Ovary (tissue), 10 donors: ENCODE measurements at places on chromosomes 12 and 14. TPM values are rescaled to one million over a fixed set of nuclear protein-coding genes. Genes with fewer than 3 reads are reported as not detected.

DNA sequence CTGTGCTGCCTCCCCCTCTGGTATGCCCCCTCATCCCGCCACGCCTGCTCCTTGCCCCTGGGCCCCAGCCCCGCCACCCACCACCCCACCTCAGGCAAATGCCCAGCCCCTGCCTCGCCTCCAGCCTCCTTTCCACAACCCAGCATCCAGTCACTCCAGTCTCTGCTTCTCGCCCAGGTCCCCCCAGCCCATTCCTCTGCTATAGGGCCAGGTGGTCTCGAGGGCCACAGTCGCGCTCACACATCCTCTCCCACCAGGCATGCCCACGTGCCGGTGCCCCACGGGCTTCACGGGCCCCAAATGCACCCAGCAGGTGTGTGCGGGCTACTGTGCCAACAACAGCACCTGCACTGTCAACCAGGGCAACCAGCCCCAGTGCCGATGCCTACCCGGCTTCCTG is 6.1 kb upstream of the NXPH4 start:
- no peak for DNase-seq

- DNase-seq, result no peak
Observed at GRCh38 chr14:75794615-75795038, 133.6 kb downstream of the TTLL5 start.

GRCh38 chr14:91255026-91255695 is 10.7 kb upstream of the GPR68 start:
- no peak for DNase-seq

DNA sequence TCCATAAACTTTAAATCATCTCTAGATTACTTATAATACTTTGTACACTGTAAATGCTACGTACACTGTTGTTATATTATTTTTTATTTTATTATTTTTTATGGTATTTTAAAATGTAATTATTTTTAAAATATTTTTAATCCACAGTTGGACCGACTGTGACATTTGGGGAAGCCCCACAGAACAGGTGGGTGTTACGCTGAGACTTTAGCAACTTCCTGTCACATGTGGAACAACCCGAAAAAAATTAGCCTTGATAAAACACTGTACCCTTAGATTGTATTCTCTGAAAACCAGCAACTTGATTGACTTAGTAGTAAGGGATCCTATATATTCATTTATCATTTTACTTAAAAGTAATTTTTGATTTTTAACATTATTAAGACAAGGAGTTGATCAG is 1755.7 kb upstream of the SEL1L start:
- no peak for DNase-seq

- DNase-seq, result no peak
Observed at GRCh38 chr14:30179381-30180130, 251.9 kb upstream of the PRKD1 start.

SLC17A8 gene
- 0.08 TPM for total RNA-seq

GRCh38 chr14:52977798-52978197 is 26.9 kb upstream of the FERMT2 start:
- DNase-seq, result no peak

- DNase-seq, result no peak
Observed at GRCh38 chr12:4308334-4308950, 12.6 kb upstream of the TIGAR start.

C2CD5 gene
- total RNA-seq, result 40.0 TPM

ZNF10 gene
- total RNA-seq, result 13.6 TPM

DNA sequence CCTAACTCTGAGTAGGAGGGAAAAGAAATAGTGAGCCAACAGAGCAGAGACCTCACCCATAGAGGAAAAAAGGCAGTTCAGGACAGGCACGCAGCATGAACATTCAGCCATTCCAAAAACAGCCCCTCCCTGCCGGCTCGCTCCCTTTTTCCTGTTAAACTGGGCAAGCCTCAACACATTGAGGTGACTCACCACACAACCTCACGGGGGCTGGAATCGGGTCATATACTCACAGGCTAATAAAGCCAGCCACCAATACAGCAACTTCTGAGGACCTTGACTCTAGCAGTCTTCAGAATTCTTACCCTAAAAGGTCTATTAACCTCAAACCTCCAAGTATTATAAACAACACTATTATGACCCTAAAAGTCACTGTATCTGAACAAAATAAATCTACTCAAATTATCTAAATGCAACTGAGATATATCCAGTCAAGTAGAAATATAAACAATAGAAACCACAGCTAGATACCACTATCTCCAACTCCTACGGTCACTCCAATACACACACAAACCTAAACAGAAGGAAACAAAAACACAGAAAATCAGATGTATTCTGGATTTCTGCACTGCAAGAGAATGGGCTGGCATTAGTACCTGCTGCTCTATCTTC is 6.3 kb downstream of the YBX3 start:
- peak; percentile 88 for DNase-seq

ASB2 gene
- total RNA-seq, result 2.6 TPM

CPNE6 gene
- not detected for total RNA-seq

MYF5 gene
- not detected for total RNA-seq

GRCh38 chr12:56152756-56153677 is 630 bp downstream of the MYL6B start:
- no peak for DNase-seq

DNA sequence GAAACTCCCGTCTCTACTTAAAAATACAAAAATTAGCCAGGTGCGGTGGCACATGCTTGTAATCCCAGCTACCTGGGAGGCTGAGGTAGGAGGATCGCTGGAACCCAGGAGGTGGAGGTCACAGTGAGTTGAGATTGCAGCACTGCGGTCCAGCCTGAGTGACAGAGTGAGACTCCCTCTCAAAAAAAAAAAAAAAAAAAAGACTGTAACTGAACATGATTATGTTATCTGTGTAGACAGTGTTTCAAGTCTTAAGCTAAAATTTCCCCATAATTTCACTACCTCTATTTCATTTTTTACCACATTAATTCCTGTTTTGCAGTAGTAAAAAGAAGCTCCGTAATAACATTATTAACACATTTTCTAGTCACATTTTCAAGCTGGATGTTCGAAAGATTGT is 5.4 kb downstream of the PLBD1 start:
- DNase-seq, result no peak

GRCh38 chr12:29546000-29546399 is 48.5 kb upstream of the OVCH1 start:
- DNase-seq, result no peak

- DNase-seq, result no peak
Observed at GRCh38 chr12:121538699-121539061, 42.1 kb downstream of the KDM2B start.

DNA sequence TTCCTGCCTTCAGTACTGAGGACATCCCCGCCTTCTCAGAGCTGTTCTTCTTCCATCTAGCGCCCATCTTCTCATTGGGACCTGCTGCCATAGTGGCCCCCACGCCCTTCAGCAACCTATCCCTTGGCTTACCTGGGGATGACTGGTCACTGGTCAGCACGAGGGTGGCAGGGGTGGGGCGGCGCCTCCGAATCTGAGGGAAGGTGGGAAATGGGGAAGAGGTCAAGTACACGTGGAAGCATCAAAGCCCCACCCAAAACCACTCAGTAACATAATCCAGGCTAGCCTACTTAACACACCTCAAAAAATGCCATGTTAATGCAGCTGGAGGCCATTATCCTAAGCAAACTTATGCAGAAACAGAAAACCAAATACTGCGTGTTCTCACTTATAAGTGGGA is 4.3 kb downstream of the PPP1R1A start:
- DNase-seq, result no peak

DNA sequence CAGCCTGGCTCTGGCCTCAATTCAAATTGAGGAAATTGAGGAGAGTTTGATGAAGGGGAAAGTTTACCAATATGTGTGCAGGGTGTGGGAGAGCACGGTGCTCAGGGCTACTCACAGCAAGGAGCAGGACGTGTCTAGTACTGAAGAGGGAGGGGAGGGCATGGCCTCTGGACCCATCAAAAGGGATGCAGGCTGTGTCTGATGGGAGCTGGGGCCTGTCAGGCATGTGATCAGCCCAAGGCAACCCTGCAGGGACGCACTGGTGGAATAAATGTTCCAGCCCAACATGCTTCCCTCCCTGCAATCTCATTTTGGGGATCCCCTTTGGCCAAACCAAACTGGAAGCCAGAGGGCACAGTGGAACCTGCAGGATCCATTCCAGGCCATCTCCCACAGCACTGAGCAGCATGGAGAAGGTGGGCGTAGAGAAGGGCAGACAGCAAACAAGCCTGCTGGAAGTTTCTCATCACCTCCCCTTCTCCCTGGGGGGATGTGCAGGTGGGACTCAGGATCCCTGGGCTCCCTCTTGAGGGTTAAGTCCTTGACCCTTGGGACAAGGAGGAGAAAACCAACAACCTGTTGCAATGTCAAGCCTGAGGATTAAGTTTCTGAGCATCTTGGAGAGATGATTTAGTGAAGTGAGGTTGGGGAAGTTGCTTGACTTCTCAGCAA is 17.8 kb upstream of the RBM19 start:
- no peak for DNase-seq

DNA sequence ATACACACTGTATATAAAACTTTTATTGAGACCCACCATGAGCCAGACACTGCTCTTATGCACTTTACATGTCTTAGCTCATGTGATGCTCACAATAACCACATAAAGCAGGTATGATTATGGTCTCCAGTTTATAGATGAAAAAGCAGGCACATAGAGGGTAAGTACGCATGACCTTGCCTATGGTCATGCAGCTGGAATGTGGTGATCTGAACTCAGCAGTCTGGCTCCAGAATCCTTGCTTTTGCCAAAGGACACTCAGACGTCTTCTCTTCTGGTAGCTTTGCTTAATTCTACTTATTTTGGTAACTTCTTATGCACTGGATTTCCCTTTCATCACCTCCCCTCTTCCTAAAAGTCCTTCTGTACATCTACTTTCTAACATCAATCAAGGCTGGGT is 103.3 kb upstream of the CRY1 start:
- DNase-seq, result no peak

GRCh38 chr12:14956024-14956891 is 5.1 kb downstream of the ARHGDIB start:
- DNase-seq, result no peak

DNA sequence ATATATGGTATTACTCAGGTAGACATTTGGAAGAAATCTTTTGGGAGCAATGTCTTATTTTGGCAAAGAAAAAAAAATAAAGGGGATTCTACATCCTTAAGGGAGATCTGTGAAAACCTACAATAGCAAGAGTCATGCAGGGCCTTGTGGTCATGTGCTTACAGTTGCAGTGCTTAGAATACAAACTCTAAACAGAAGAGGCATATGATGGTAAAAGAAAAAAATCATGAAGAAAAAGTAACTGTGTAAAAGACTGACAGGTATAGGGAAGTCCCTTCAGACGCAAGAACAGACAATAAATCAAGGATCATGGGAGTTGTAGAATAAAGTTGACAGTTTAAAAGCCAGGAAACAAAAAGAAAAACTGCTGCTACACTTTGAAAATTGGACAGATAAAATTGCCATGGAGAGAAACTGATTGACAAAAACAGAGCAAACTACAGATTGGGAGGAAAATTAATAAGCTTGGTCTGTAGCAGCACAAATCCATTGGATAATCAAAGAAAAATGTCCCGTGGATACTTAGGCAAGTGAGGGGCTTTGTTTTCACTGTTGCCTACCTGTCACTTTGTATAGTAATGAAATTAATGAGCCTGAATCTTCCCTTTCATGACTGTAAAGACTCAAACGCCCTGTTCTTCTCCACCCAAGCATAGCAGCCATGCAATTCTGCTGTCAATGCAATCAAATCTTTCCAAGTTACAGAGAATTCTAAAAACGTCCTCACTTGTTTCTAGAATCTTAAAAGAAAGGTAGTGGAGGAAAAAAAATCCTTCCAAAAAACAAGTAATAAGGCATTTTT is 402.0 kb downstream of the SYT1 start:
- DNase-seq, result no peak

GRCh38 chr12:101619026-101619786 is 24.4 kb downstream of the MYBPC1 start:
- no peak for DNase-seq

GRCh38 chr14:85468816-85469215 is 61.1 kb upstream of the FLRT2 start:
- no peak for DNase-seq

CCDC38 gene
- not detected for total RNA-seq

DNA sequence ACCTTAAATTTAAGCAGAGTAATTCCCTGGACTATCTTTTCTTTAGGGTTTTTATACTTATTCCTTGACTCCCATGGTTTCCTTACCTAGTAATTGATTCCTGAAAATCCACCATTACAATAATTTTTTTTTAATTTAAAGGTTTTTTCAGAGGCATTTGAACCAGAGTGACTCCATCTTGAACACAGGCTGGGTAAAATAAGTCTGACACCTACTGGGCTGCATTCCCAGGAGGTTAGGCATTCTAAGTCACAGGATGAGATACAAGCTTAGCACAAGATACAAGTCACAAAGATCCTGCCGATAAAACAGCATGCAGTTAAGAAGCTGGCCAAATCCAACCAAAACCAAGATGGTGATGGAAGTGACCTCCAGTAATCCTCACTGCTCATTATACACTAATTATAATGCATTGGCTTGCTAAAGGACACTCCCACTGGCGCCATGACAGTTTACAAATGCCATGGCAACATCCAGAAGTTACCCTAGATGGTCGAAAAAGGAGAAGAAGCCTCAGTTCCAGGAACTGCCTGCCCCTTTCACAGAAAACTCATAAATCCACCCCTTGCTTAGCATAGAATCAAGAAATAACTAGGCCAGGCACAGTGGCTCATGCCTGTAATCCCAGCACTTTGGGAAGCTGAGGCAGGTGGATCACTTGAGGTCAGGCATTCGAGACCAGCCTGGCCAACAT is 53.6 kb downstream of the SLC25A21 start:
- no peak for DNase-seq

- no peak for DNase-seq
Observed at GRCh38 chr12:41008472-41008871, 179.6 kb upstream of the PDZRN4 start.

DIO3 gene
- total RNA-seq, result 14.0 TPM

GRCh38 chr14:90728951-90729350 is 87.3 kb downstream of the TTC7B start:
- DNase-seq, result no peak

HOXC10 gene
- 0.15 TPM for total RNA-seq

DNA sequence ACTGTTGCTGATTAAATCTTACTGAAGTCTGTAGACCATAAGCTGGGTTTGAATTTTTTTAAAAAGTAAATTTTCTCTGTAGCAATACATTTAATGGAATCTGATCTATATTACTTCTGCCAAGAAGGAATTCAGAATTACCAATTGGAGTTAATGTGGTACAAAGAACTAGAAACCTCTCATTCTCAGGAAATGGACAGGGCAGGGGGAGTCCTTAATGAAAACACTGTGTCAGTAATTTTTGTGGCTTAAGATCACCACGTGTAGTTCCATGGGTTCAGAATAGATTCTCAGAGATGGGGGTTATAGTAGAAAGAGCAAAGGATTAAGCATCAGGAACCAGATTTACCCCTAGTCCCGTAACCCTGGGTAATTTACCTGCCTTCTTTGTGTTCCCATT is 30.3 kb downstream of the FBXL14 start:
- DNase-seq, result no peak

PZP gene
- total RNA-seq, result 0.18 TPM

HOXC6 gene
- total RNA-seq, result 4.5 TPM

KRT4 gene
- not detected for total RNA-seq

KRT6B gene
- total RNA-seq, result 0.11 TPM

TMPRSS12 gene
- not detected for total RNA-seq
